Stimulated activated CD4-positive, alpha-beta T cell treated with anti-CD3 and anti-CD28 coated beads, Interleukin-1b, Interleukin-23, amount 100 ng/mL, for 24 hours (primary cell): ENCODE measurements at places on chromosomes 11 and 22.

GRCh38 chr22:47205554-47205953, 443.1 kb downstream of the TBC1D22A start:
- no peak for DNase-seq

DNA sequence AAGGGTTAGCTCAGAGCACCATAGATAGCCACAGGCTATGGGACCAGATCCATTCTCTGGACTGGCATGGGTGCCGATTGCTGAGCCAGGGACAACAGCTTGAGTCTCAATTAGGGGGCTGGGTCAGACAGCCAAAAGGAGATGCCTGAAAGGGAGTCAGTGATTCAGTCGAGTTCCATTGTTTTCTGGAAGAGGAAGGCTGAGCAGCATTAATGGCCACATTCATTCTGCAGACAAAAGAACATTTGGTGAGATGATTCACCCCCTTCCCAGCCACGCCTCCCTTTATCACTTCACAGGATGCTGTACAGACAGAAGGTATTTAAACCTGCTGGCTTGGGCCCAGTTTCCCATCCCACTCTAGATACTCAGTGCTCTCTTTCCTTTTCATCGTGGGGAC, 131.9 kb downstream of the ADAMTS15 start:
- no peak for DNase-seq

DNA sequence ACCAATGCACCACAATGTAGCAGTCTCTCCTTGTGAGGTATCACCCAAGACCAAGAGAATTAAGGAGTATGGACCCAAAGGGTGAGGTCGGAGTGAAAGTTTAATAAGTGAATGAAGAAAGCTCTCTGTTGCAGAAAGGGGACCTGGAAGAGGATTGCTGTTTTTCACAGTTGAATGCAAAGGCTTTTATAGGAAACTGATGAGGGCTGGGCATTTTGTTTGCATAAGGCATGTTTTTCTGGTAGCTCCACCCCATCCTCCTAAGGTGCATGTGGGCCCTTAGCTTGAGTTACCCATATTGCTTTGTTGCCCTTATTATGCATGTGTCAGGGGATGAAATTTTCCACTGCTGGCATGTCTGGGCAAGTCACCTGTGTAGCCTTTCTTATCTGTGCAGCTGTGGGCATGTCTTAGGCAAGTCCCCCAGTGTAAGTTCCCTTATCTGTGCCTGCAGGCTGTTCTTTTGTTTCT, 64.7 kb downstream of the BDNF start:
- no peak for DNase-seq

DNA sequence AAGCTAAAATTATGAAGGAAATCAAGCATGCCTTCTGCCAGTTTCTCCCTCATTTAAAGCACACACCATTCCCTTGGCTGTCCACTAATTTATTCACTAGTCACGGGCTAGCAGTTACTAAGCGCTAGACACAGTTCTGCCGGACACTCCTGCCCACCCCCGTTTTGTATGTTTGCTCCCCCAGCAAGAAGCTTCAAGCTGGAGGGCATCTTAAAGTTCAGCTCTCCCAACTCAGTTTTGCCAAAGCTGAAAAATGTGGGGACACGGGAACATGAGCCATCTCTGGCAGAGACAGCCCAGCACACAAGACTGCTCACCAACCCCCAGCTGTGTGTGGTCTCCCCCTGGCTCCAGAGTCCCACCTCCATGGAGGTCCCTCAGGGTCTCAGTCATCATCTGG, 263.6 kb downstream of the BRD1 start:
- DNase-seq: no peak

DNA sequence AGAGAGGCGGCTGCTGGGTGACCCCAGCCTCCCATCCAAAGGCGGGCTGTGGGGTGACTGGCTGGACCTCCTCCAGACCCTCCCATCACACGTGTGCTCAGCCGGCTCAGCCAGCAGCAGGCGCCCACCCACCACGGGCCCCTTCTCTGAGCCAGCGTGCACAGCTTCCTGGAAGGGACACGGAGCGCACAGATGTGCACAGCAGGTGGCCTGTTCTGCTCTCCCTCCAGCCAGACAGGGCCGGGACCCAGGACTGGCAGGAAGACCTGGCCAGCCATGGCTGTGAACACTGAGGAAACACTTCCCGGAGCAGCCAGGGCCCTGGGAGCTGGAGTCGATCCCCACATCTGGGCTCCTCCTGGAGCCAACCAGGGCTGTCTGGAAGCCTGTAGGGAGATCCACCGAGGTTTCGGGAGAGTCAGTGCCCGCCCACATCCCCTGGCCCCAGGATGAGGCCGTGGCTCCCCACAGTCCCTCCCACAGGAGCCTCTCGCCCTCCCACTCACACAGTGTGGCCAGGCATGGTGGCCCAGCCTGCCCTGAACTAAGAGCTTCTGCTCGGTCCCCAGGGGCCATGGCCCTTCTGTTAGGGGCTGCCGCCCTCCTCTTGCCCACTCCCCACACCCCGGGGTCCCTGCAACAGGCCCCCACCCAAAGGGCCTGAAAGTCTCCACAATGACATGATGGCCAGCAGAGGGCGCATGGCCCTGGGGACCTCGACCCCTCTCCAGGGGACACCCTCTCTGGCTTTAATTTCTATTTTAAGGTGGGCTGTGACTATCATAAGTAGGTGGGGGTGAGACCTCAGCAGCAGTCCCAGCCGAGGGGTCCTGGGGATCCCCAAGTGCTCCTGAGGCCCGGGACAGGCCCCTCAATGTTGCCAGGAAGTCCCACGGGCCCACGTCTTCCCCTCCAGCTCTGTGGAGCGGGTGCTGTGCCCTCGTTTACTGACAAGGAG, 90.6 kb upstream of the FGF3 start:
- DNase-seq: no peak

DNA sequence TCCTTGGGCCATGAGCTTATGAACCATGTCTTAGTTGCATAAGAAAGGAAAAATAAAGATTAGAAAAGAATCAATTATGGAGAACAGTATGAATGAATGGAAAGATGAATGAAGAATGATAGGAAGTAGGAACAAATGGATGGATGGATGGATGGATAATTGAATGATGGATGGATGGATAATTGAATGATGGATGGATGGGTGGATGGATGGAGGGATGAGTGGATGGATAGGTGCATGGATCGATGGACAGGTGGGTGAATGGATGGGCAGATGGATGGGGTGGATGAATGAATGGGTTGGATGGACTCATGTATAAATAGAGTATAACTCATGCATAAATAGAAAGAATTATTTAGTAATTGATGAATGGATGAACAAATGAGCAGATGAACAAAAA, 7.2 kb downstream of the LSP1 start:
- no peak for DNase-seq

DNA sequence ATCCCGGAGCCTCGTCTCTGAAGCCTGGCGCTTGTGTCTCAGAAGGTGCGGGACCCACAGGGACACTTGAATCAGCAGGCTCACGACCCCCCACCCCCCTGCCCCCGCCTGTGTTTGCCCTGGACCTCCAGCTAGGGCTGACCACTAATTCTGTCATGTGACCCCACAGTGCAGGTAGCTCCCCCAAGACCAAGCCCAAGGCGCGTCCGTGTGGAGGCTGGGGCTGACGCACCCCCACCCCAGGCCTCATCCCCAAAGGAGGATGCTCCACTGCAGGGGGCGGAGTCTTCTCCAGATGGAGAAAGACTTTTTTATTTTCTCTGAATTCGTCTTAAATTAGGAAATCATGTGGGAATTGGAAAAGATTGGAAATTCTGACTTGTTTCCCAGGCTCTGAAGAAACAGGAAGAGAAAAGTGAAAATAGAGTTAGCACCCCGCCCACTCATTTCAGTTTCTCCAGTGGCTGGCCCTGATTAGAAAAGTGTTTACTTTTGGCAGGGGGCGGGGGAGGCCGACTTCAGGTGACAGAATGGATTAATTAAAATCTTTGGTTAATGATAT, 1.0 kb upstream of the RELA start:
- DNase-seq: no peak

GRCh38 chr22:48448821-48449220, 1378.9 kb downstream of the BRD1 start:
- DNase-seq: no peak

DNA sequence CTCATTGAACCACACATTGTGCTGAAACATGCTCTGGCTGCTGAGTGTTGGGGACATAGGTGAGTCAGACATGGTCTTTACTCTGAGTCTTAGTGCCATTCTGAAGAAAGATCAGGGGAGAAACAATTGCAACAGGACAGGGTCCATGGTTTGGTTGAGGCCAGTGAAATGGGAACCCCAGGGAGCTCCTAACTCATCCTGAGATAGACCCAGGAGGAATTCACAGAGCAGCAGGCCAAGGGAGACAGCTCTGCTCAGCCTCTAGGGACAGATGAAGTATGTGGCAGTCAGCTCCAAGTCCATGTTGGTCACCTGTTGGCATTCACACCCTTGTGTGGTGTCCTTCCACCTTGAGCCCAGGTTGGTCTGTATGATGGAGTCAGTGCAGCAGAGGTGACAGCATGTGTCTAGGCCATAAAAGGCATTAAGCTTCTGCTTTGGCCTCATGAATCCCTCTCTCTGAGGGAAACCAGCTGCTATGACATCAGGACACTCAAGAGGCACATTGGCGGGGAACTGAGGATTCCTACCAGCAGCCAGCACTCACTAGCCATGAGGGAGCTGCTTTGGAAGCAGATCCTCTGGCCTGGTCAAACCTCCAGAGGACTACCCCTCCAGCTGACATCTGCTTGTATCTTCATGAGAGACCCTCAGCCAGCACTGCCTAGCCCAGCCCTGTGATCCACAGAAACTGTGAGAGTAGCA, 50.3 kb upstream of the MYEOV start:
- no peak for DNase-seq

DNA sequence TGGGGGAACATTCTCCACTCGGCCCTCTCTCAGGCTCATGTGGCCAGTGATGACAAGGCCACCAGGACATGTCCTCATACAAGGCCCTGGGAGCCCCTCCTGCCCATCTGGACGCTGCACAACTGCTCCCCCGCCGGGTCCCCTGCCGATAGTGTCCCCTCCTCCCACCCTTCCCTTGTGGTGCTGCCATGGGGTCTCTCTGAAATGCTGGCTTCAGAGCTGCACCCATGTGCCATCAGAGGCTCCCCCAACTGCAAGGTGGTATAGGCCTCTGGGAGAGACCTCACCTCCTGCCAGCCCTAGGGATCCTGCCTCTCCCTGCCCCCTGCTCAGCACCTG, 113.0 kb downstream of the KCNQ1OT1 start:
- DNase-seq: no peak

- DNase-seq: no peak
Observed at GRCh38 chr11:72860592-72860991, 46.4 kb downstream of the ATG16L2 start.

GRCh38 chr11:97615546-97615945, 1225.7 kb downstream of the JRKL start:
- DNase-seq: no peak
